ENCODE measurements at places on chromosomes 11 and 22. TPM values are rescaled to one million over a fixed set of nuclear protein-coding genes. Genes with fewer than 3 reads are reported as not detected.
A peak's percentile ranks its signal among the peaks of the same experiment; 100 is the strongest.

DNA sequence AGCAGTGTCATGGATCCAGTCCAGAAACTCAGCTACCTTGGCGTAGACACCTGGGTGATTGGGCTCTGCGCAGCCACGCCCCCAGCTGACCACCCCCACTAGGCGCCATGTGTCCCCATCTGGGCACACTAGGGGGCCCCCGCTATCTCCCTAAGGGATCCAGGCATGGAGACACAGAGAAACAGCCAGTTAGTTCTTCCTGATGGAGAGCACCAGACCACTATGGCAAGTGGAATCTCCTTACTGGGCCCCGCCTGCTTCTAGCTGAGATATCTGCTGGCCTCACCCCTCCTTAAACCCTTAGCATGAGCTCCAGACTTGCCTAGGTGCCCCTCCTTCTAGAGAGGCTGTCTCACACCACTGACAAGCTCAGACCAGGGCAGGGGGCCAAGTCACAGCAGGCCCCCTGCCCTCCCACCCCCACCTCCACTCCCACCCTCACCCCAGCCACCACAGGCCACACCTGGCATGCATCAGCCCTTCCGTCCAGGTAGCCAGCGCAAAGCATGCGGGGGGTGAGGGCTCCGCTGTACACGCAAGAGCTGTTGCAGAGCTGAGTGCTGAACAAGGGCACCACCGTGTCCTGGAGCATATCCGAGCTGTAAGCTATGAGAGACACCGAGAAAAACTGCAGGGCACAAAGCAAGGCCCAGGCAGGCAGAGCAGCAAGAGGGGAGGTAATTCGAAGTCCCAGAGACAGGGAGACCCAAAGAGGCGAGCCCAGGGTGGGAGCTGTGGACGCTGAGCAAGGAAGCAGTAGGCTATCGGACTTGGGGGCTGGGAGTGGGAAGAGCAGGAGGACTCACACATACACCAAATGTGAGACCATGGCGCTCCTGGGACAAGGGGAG, 16.1 kb downstream of the TMPRSS5 start:
- DNase-seq: no peak

DNA sequence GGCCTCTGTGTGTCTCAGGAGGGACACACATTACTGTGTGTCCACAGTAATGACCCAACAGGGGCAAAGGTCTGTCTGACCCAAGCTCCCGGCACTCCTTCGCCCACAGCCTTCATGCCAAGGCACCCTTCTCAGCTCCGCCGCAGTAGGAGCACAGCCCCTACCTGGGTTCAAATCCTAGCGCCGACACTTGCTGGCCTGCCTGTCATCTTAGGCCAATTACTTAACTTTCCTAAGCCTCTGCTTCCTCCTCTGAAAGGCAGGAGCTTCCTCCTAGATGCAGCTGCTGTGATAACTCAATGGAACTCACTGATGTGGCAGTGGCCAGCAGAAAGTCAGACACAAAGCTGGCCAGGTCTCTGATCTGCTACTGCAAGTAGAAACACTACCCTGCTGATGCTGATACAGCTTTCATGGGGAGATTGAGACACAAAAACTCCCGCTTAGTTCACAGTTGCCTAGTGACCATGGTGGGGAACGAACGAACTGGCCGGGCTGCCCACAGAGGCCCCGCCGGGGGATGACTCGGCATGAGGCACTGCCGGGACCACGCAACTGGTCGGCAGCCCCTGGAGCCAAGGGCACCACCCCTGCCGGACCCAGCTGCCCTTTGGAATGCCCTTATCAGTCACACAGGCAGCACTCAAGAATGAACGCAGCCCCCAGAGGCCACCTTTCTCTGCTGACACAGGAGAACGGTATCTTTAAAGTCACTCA, 8.1 kb downstream of the EHD1 start:
- DNase-seq: peak; percentile 57

GRCh38 chr11:117712530-117712929, 84.5 kb downstream of the DSCAML1 start:
- DNase-seq: no peak

The CCDC89 gene
- total RNA-seq: 0.13 TPM

GRCh38 chr11:32374261-32374711, 61.1 kb downstream of the WT1 start:
- DNase-seq: no peak

DNA sequence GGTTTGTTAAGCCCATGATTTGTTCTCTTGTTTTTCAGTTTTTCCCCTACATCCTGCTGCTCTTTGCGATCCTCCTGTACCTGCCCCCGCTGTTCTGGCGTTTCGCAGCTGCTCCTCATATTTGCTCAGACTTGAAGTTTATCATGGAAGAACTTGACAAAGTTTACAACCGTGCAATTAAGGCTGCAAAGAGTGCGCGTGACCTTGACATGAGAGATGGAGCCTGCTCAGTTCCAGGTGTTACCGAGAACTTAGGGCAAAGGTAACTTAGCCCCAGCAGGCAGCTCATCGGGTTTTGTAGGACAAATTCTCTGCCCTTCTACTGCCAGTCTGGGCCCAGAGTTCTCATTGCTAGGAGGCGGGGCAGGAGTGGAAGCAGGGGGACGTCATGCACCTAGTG, 49.7 kb downstream of the PANX1 start:
- DNase-seq: no peak

The OR52E8 gene
- total RNA-seq: not detected

The ADAMTS15 gene
- 0.13 TPM for total RNA-seq

The KCNK4 gene
- total RNA-seq: not detected

DNA sequence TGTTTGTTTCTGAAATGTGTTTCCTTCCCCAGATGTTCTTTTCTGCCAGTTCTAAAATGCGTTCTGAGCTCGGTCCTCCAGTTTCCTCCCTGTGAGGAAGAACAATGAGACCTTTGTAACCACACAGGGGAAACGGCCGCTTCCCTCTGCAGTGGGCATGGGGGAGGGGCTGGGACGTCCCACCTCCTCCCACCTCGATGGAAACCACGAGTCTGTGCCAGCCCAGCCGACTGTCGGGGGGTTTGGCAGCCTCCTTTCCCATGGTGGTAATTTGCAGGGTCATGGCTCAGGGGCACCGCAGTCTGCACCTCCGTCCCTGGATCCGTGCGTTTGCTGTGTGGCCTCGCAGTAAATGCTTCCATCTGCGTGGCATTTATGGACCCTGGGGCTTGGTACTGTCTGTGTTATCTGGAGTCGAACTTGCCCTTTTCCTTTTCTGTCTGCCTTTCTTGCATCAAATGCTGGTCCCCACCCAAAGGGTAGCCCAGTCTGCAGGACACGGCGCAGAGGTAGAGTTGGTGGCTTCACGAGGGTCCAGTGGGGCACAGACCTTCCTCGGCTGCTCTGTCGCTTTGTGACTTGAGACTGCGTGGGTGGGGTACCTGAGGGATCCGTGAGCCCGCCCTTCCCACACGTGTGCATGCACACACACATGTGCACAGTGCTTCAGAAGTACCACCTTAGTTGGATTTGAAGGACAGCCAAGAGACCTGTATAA, 16.1 kb downstream of the LRP5 start:
- no peak for DNase-seq

DNA sequence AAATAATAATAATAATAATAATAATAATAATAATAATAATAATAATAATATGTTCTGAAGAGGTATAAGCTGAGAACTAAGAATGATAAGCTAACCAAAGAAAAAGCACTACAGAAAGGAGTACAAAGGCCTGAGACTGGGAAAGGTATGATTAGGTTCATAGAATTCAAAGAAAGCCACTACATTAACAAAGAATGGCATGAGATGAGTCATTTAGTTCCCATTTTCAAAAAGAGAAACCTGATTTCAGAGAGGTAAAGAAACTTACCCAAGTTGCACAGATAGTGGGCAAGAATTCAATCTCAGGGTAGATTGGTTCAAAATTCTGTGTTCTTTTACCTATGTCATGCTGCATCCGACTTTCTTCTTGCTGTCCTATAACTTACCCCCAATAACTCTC, 350.9 kb downstream of the TTC28 start:
- peak; percentile 11 for DNase-seq

DNA sequence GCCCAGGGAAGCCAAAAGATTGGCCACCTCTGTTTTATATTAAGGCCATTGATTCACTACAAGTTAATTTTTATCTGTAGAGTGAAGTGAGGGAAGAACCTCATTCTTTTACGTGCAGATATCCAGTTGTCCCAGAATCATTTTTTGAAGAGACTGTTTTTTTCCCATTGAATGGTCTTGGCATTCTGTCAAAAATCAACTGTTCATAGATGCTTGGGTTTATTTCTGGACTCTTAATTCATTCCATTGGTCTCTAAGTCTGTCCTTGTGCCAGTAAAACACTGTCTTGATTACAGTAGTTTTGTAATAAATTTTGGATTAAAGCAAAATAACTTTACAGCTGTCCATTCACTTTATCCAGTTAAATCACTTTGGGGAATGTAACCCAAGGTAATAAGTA, 26.8 kb downstream of the WBP2NL start:
- no peak for DNase-seq

- no peak for DNase-seq
Observed at GRCh38 chr11:131178596-131178995, 191.8 kb upstream of the NTM start.

- DNase-seq: no peak
Observed at GRCh38 chr11:45806072-45806933, 1.4 kb downstream of the SLC35C1 start.
